ENCODE measurements at places on chromosomes 11 and 22.

GRCh38 chr22:21940521-21940920 lies 12.1 kb downstream of the PPM1F start:
- DNase-seq: no peak

DNA sequence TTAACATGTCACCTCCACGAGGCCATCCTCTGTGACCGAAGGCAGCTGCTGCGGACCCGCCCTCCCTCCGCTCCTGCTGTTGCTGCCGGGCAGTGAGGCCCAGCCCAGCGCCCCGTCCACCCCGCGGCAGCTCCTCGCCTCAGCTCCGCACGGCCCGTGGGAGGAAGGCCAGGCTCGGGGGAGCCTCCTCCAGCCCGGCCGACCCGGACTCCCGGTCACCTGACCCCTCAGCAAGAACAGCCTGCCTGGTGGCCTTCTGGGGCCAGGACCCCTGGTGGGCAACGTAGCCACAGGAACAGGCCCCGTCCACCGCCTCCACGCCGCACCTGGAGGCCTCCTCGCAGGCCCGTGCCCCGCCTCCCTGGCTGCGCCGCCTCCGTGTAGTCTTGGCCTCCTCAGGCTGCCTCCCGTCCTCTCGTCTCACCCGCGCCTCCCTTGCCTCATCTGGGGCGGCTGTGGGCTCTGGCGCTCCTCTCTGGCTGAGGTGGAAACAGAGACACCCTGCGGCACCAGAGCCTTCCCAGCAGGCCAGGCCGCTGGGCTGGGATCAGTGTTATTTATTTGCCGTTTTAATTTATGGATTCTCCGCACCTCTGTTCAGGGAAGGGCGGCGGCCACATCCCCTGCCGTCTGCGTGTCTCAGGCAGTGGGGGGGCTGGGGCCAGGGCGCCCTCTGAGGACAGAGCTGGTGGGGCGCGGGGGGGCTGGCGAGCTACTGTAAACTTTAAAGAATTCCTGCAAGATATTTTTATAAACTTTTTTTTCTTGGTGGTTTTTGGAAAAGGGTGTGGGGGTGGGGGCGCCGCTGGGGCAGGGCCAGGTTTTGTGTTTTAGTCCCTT lies 25.4 kb downstream of the MOB2 start:
- no peak for DNase-seq

GRCh38 chr11:94933223-94934130 lies 39.9 kb downstream of the CWC15 start:
- DNase-seq: no peak

GRCh38 chr11:10483174-10483573 lies 28.1 kb downstream of the AMPD3 start:
- no peak for DNase-seq

DNA sequence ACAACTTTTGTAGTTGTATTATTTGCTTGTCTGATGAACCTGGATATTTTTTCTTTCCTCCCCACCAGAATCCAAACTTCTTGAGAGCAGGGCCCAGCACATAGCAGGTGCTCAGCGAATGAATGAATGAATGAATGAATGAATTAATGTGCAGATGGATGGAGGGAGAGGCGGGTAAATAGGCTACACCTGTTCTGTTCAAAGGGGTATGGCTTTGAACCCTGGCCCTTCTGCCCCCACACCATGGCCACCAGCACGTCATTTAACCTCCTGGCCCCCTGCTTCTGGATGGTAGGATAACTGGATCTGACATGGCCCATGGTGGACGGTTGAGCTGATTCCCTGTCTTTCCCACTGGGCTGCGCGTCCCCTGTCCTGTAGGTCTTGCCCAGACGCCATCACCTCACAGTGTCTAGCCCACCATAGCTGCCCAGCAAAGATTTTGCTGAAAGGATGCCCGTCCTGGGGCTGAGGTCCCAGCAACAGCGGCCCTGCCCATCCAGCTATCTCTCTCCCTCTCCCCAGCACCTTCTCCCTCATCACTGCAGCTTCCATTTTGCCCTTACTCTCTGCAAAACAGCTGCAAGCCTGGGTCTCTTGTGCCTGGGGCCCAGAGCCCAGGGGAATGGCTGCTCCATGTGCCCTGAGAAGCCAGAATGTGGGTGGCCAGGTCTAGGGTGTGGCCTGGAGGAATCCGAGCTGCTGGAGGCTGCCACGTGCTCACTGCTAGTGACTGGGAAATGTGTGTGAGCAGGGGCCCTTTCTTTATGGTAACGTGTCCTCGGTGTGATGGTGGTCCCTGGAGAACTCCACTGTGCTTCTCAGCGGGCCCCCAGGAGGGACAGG lies 49.3 kb upstream of the LINC01488 start:
- no peak for DNase-seq

DNA sequence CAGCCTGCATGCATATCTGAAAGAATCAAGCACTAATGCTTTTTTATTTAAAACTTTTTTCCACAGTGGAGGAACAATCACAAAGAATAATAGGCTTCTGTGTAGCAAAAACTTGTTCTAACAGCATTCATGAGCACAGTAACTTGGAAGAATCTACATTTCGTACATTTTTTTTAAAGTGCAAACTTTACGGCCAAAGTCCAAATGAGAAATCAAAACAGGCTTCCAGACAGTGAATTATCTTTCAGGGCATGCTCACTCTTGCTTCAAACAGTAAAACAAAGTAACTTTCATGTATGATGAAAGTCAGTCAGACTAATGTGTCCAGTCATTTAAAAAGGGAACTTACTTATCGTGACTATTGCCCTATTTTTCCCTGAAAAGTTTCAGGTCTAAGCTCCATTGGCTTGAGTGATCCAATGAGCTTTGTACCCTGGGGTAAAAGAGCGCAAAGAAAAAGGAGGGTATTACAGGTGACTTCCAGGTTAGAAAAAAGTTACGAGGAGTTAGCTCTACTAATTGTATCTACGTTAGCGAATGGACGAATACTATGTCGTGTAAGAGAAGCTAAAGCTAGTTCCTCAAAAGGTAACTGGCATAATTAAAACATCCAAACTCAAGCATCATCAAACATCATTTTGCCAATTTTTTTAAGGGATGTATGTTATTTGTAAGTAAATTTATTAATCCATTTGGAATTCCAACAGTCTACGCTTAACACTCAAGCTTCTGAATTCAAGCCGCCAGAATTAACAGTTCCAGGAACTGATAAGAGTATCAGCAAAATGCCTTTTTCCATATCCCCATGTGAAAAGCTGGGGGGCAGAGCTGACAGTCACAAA lies 1.7 kb downstream of the PICALM start:
- no peak for DNase-seq

DNA sequence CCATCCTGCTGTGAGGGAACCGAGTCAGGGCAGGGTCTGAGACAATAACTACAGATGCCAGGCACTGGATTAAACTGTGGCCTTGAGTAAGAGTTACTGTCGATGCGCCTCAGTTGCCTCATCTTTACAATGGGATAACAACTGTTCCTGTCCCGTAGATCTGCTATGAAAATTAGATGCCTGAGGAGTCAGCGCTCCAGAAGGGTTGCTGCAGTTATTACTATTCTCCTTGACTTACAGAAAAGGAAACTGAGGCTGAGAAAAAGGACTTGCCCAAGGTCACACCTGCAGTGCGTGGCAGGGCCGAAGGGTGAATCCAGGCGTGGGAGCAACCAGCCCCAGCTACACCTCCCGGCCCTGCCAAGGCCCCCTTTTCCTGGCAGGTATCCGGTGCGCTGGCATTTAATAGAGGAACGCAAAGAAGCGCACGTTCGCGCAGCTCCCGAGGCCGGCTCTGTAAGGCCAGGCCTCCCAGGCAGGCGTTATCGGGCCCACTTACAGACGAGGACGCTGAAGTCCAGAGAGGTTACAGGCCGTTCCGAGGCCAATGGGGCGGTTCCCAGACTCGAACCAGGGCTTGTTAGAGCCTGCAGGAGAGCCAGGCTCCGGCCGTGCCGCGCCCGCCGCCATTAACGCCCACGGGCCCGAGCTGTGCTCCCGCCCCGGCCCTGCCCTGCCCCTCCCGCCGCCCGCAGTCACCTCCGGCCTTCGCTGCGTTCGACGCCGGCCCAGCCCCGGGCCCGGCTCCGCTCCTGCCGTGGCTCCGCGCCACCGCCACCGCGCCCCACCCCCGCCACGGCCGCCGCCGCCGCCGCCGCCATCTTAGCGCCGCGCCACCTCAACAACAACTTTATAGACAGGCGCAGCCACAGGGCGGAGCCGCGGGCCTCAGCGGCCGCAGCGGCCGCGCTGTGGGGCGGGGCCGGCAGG lies at the start of gene C11orf68:
Gene C11orf68 (minus strand): TSS at position 852 of the 930 bp plus-strand sequence. CDS start 31 bp downstream, at position 821.
- DNase-seq: no peak

- no peak for DNase-seq
Measured at GRCh38 chr11:47550288-47551047, 2.5 kb downstream of the CELF1 start.

DNA sequence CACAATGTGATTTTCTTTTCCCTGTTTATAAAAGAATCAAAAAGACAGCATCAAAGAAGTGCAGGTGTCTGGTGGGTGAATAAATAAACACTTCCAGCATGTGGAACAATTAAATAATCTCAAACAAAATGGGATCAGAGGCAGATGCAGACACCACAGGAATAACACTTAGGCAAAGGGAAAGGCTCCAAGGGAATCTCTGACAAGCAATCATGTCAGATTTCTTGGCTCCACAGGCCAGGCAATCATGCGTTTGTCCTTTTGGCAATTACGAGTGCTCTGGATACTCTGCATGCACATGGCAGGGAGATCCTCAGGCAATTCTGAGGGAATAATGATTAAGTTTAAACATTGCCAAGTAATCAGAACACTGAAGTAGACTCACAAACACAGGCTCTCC lies 403.5 kb upstream of the LUZP2 start:
- no peak for DNase-seq

DNA sequence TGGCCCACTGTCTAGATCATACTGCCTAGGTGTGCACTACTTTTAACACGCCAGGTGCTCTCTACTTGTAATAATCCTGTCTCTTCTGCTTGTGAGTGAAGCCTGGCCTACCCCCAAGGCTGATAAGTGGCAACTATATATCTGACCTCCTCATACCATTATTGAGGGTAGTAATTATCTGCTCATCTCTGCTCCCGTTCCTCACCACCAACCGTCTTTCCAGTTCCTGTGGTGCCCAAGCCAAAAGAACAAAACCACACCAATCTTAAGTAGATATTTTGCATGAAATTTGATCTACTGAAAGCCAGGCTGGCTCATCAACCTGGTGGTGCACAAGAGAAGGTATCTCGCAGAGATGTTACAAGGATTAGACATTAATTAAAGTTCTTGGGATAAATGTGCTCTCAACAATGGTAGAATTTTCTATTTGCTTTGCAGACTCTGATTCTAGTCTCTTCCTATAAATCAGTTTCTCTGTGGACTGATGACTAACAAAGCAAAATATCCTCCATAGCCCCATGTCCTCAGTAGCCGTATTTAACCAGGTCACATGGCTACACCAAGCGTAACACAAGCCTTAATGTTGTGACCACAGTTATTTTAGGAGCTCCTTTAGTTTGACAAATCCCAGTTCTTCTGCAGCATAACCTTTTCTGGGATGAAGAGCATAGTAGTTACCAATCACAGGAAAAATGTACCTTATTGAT lies 267.2 kb downstream of the NTM start:
- no peak for DNase-seq

DNA sequence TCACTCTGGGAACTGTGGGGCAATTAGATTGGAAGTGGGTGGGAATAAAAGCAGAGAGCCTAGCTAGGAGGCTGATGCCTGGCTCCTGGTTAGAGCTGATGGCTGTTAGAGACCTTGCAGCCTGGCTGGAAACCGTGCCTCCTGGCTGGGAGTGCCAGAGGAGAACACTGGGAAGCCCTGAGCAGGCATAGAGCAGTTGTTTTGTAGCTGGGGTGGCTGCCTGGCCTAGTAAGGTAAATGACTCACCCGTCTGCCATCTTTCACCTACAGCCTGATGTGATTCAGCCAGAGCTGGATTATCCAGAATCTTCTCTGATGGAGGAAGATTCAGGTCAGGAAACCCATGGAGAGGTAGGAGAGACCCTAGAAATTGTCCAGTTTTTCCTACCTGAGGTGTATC lies 6.1 kb downstream of the UQCR10 start:
- no peak for DNase-seq

DNA sequence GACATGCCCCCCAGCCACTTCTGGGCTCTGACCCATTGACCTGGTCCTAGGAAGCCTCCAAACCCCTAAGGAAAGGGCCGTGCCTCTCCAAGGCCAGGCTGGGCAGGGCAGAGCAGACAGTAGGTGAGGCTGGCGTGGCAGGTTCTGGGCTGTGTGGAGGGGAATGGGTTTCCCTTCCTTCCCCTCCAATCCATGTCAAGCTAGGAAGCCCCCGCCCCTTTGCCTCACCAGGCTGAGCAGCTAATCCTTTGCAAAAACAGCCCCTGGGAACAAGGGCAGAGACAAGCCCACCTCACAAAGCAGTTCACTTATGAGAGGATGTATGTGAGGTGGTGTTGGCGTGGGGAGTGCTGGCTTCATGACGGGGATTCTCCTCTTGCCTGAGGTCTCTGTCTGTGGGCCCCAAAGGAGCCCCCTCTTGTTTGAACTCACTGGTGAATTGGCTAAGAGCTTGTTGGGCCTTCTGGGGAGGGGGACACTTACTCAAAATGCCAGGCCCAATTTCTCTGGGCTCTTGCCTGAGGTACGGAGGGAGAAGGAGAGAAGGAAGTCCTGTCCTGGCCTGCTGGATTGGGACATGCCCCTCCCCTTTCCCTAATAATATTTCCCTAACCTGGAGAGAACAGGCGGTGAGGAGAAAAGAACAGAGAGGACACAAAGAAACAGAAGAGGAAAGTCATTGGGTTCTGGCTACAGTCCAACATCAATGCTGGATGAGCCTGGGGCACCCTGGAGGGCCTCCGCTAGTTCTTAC lies 1.6 kb upstream of the TRIM29 start:
- no peak for DNase-seq

DNA sequence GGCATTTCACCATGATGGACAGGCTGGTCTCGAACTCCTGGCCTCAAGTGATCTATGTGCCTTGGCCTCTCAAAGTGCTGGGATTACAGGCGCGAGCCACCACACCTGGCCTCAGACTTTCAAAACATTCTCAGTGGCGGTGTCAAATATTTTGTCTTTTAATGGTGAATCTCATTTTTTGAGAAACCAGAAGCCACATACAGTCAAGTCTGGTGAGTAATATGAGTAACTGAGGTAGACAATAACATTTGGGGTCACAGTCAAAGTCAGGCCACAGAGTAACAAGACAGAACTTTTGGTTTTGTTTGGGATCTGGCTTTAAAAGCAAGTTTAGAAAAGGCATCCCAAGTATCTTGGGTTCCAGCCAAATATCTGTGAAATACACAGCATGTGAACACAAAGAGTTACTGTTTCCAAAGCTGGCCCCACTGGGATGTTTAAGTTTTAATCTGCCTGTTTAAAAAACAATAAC lies 5.6 kb upstream of the TMA7B start:
- no peak for DNase-seq

- DNase-seq: peak; percentile 83
Measured at GRCh38 chr22:30649430-30650007, 13.9 kb downstream of the SLC35E4 start.

GRCh38 chr11:108468478-108468864 lies 1.1 kb upstream of the C11orf65 start:
- no peak for DNase-seq
